WTC11 (cell line): ENCODE measurements at places on chromosomes 16 and 17.
A peak's percentile ranks its signal among the peaks of the same experiment; 100 is the strongest.

DNA sequence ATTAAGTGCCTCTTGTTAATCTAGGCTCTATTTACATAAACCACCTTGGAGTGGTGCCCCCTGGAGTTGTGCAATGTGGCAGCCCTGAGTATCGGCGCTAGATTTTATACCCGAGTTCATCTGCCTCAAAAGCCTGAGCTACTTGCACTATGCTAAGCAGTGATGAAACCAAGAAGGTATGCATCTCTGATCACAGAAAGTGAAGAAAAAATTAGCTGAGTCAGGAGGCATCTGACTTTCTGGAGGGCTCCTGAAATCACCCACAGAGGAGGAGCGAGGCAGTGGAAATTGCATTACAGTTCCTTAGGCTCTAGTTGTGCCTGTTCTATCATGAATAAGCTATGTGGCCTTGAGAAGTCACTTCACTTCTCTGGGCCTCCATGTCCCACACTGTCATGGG, 80.3 kb upstream of the PSMD7 start:
- no peak for DNase-seq

DNA sequence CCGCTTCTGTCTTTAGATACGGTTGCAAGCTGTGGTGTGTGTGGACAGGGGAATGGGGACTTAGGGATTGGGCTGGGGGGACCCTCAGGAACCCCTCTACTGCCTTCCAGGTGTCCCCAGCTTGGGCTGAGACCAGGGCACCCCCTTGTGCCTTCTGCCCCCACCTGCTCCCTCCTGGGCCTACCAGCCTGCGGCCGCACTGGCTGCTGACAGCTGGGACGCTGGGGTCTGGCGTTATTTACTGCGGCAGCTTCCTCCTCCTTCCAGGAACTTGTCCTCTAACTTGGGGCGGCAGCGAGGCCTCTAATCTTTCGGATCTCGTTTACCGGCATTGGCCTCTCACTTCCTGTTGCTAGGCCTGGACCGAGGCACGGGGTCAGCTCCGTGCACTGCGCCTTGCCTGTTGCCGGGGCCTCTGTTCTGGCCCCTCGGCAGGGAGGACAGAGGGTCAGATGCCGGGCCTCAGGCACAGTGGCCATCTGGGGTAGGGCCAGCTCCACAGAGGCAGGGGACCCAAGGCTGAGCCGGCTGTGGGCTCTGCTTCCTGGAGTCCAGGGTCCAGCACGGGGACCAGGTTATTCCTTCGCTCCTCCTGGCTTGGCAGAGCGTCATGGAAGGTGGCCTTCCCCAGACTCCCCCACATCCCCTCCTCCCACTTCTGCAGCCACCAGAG, 31.8 kb downstream of the TMEM235 start:
- DNase-seq, result no peak

DNA sequence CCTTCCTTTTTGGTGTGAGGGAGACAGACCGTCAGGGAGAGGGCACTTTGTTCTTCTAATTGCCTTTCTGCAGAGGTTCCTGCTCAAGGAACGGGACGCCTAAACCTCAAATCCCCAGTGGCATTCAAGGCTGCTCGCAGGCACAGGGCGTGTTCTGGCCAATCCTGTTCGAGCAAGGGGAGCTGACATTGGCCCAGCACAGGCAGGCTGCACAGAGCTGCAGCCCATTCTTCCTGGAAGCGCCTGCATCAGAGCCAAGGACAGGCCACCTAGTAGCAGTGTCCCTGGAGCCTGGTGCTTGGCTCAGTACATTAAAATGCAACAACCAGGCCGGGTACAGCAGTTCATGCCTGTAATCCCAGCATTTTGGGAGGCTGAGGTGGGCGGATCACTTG, 72.2 kb upstream of the CREBBP start:
- no peak for DNase-seq

GRCh38 chr17:56595831-56596690, 2.6 kb downstream of the NOG start:
- DNase-seq, result peak; percentile 68

DNA sequence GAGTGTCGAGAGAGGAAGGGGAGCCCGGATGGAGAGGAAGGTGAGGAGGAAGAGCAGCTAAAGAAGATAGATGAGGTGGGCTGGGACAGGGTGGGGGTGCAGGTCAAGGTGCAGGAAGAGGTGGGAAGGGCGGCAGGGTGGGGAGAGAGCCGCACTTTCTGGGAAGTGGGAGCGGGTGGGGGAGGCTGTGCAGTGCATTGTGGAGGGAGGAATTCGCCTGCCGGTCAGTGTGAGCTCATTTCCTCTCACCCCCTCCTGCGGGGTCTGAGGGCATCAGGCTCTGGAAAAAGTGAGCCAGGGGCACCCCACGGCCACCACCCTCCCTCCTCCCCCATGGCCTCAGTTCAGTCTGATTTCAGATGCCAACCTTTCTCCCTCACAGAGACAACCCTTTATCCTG, 2.5 kb upstream of the ARHGAP23 start:
- no peak for DNase-seq

GRCh38 chr17:75250009-75250471, 11.4 kb downstream of the GGA3 start:
- no peak for DNase-seq

DNA sequence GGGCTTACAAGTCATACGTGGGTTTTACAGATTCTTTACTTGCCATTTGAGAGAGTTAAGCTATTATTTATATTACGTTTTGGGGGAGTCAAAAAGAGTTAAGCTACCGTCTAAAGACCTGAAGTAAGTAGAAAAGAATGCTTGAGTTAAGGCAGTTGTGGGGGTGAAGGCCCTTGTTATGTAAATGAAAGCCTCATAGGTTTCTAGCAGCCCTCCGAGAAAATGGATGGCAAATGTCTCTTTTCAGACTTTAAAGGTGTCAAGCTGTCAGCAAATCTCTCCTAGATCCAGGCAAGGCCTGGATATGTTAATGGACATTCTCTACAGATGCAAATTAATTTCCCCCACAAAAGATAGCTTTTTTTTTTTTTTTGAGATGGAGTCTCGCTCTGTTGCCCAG, 7.2 kb upstream of the EIF4A3 start:
- no peak for DNase-seq

DNA sequence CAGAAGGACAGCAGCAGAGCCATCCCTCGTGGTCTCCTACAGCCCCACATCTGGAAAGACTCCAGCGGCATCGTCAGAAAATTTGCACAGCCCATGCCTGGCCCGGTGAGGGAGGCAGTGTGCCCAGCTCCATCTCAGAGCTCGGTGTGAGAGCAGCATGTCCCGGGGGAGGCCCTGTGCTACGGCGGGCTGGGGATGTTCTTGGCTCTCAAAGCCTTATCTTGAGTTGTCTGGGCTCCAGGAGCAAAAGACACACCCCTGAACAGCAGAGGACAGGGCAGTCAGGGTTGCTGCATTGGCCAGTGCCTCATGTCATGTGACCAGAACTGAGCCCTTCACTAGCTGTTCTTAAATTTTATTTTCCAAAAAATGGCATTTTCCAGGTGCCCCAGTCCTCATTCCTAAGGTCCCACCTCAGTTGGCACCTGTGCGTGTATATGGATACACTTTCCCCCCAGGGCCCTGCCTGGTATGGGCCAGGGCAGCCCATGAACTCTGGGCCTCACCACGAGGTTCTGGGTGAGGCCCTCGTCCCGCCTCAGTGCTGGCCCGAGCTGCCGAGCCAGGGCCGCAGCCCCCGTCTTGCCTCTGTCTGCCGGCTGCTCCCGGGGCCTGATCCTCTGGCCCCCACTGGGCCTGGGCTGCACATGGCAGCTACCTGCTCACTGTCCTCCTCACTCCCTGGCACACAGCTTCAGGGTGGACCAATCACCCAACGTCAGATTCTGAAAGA, 3.0 kb downstream of the NUDT16L1 start:
- DNase-seq, result no peak

- no peak for DNase-seq
These were observed 76.0 kb downstream of the ABCC1 start for GRCh38 chr16:16025214-16025968.

- no peak for DNase-seq
These were observed 102.2 kb downstream of the HIC1 start for GRCh38 chr17:2157081-2157480.

DNA sequence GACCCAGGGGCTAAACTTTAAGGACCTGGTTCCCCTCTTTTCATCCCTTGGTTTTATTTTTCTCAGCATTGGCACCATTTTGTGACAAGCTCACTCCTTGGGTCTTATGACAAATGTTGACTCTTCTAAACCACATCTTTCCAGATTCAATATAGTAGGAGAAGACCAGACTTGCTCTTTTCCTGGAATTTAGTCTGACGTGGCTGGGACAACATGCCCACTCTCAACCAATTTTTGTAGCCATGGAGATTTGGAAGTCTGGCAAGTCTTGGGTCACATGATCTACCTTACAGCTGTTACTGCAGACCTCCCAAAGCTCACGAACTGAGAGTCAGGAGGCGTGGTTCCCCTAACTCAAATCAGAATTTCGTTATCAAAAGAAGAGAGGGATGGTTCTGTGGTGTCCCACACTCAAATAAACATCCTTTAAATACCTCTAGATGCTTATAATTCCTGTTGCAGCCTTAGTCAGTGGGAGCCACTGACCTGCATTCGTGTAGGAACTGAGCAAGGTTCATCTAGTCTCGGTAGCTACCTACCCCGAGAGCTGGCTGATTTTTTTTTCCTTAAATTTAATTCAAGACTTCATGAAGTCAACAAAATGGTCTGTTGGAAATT, 683.5 kb downstream of the MAF start:
- DNase-seq, result no peak

DNA sequence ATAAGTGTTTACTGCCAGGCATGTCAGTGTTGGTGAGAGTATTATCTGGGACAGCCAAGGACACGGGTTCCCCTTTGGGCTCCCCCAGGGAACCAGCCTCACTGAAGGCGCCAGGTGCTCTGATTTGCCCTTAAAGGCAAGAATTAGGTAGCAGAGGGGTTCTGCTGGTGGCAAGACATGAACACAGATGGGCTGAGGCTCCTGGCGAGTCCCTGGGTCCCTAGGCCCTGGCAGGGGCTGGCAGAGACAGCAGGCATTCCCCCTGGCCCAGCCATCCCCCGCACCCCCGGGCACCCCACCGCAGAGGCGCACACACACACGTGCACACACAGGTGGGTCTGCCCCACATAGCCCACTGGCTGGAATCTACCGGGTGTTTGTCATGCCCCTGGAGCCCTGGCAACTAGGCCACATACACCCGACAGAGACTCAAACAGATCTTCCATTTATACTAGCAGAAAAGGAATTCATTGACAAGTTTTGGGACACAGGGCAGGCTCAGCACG, 153.3 kb downstream of the C16orf78 start:
- DNase-seq, result no peak

DNA sequence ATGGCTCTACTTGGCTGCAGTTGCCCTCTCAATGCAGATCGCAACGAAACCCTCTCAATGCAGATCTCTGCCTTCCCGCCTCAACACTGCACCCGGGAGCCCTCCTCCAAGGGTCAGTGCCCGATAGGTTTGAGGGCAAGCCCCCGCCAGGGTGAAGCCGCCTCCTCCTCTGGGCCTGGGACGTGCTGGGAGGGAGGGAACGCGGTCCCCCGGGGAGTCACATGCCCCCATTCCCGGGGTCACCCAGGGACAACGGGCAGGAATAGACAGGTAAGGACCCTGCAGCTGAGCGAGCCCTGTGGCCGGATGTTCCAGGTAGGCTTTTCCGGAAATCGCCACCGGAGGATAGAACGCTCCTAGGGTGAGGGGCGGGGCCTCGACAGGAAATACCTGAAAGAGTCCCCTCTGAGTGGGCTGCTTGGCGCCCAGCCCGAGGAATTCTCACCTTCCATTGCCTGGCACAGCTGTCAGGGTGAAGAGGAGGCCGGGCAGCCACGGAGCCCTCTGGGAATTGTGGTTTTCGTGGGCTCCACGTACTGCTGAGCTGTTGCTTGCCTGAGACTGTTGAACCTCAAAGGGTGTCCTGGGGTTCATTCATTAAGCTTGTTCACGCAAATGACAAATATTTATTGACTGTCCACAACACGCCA, 12.8 kb downstream of the ZNF174 start:
- peak; percentile 64 for DNase-seq

- DNase-seq, result no peak
These were observed 2.7 kb downstream of the TXNDC17 start for GRCh38 chr17:6643451-6644125.

DNA sequence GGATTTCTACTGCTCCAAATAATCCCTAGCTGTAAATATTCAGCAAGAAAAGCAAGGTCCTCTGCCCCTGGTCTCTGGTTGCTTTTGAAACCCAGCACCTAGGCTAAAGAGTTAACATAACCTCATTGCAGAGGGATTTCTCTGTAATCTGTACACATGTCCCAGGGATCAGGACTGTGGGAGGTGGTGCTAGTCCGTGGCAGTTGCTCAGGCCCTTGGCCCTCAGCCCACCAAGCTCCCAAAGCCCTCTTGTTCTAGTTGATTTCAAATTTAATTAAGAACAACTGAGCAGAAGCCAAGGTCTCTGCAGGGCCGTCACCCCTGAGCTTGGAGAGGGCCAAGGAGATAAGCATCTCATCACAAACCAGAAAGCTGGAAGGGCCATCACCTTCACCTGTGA, 181.1 kb downstream of the SOX9 start:
- DNase-seq, result no peak

- no peak for DNase-seq
These were observed 73.8 kb upstream of the PLCG2 start for GRCh38 chr16:81705261-81705660.

DNA sequence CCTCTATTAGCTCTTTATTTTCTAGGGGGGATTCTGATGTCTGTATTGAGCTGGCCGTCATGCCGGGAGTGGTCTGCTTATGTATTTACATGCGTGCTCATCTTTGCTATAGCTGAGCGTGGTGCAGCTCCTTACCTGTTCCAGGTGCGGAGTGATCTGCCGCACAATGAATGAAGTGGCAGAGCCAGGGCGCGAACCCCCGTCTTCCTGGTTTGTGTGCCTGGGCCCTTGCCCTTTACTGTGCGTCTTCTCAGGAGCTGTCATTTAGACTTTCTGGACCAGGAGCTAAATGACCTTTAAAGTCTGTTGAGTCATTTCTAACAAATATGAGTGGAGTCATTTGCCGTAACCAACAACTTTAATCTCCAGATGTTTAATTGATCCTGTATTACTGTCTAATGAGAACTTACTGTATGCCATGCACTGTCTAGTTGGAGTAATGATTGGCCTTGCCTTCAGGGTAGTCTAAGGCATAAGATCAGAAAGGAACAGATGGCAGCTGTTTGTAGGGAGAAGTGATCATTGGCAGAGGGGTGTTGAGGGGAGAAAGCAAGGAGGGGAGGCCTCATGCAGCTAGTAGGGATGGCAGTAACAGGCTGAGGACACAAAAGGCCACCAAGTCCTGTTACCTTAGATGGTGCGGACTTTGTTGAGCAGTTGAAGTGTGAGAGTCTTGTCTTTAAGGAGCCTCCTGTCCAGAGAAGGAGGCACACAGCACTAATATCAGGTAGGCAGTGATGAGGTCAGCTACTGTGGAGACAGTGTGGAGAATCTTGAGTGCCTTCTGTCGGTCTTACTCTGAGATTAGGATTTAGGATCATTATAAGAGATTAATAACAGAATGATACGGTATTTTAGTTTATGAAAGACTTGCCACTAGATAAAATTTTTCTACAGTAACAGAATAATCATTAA, 53.9 kb downstream of the USP10 start:
- DNase-seq, result no peak

- no peak for DNase-seq
These were observed 16.3 kb upstream of the NKD1 start for GRCh38 chr16:50531901-50532300.

DNA sequence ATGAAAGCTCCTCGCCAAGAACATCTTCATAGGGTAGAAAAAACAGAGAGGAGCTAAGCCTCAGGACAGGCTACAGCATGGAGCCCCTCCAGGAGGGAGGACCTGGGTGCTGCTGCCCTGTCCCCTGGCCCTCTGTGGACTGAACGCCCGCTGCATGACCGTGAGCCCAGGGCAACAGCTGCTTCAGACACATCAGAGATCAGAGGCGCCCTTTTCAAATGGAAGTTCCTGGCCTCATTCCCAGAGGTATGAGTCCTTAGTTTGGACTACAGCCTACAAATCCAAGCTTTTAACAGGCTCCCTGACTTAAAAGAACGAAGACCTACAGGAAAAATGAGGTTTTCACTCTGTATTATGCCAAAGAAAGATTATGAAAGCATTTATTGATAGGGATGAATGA, 48.5 kb downstream of the ZNF18 start:
- no peak for DNase-seq
